Stimulated activated CD8-positive, alpha-beta memory T cell treated with anti-CD3 and anti-CD28 coated beads, Interleukin-7, amount 100 ng/mL, for 4 hours (primary cell): ENCODE measurements at places on chromosomes 7 and 10.

GRCh38 chr7:108684629-108685028 is 115.0 kb downstream of the DNAJB9 start:
- DNase-seq: no peak

- DNase-seq: no peak
These were observed 169.3 kb downstream of the USP6NL start for GRCh38 chr10:11442001-11442773.

GRCh38 chr7:620056-620455 is 100.4 kb upstream of the PDGFA start:
- no peak for DNase-seq

DNA sequence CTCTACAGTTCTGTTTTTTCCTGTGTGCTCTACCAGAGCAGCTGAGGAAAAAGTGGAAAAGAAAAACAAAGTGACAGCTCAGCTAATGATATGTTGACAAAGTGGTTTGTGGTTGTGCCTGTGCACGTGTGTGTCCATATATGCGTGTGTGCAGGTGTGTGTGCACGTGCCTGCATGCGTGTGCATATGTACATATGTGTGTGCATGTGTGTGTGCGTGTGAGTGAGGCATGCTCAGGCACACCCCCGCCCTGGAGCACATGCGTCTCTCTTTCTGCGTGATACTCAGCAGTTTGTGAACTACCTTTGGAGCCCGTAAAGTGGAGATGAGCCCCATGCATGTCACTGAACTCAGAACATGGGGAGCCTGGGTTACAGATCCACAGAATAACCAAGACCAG is 84.5 kb upstream of the GPR26 start:
- no peak for DNase-seq

DNA sequence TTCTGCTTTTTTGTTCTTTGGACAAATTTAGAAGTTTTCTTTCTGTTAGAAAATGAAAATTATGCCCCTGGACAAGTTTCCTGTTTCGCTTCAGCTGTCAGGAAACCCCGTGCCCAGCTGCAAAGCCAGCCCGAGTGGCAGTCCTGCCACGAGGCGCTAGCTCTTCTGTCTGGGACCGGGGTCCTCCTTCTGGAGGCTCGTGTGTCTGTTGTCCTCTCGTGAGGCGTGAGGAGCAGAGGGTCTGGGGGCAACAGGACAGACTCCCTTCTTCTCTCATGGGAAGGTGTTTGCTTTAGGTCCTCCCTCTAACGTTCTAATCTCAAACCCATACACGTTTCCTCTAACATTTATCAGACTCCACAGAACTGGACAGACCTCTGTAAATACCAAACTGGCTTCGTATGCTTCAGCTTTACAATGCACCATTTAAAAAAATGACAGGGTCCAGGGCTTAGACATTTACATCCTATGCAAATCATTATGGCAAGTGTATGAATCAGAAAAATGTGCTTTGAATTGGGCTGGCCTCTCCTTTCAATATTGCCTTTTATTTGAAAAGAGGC is 184.5 kb upstream of the SHH start:
- no peak for DNase-seq

GRCh38 chr7:1664711-1665548 is 5.1 kb upstream of the ELFN1 start:
- no peak for DNase-seq

- peak; percentile 28 for DNase-seq
These were observed 73.8 kb downstream of the CUL1 start for GRCh38 chr7:148772297-148773089.

GRCh38 chr10:132332433-132332754 is 401 bp downstream of the LRRC27 start:
- DNase-seq: no peak

DNA sequence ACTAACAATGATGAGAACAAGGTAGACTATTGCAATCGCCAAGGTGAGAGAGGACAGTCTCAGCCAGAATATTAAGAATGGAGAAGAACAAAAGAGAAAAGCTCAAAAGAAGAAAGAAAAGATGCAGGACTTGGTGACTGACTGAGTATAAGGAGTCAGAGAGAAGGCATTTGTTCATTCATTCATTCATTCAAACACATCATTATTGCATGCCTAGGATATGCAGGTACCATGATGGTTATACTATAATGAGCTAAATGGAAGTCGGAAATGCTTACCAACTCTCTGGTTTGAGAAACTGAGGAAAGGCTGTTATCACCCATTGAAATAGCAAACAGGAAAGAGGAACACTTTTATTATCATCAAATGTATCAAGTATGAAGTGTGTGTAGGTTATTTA is 180.7 kb downstream of the IMMP2L start:
- DNase-seq: no peak

- DNase-seq: no peak
These were observed 16.6 kb downstream of the JAZF1 start for GRCh38 chr7:28163949-28164348.
